ENCODE measurements at places on chromosomes 5 and 9.

GRCh38 chr5:1110307-1111240 is 1.3 kb downstream of the SLC12A7 start:
- no peak for DNase-seq

- no peak for DNase-seq
Measured at GRCh38 chr5:159917994-159918393, 1.7 kb downstream of the ADRA1B start.

DNA sequence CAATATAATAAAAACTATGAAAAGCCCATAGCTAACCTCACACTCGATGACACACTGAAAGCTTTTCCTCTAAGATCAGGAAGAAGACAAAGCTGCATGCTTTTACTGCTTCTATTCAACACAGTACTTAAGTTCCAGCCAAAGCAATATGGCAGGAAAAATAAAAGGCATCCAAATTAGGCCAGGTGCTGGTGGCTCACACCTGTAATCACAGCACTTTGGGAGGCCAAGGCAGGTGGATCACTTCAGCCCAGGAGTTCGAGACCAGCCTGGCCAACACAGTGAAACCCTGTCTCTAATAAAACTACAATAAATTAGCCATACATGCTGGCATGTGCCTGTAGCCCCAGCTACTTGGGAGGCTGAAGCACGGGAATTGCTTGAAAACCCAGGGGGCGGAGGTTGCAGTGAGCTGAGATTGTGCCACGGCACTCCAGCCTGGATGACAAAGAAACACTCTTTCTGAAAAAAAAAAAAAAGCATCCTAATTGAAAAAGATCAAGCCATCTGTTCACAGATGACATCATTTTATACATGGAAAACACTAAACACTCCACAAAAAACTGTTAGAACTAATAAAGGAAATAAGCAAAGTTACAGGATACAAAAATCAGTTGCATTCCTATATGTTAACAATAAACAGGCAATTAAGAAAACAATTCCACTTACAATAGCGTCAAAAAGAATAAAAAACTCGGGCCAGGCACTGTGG is 17.9 kb downstream of the ZFR start:
- no peak for DNase-seq

GRCh38 chr5:173334808-173335207 is 6.6 kb upstream of the STC2 start:
- no peak for DNase-seq

GRCh38 chr9:26756881-26757280 is 135.7 kb downstream of the CAAP1 start:
- DNase-seq: no peak

DNA sequence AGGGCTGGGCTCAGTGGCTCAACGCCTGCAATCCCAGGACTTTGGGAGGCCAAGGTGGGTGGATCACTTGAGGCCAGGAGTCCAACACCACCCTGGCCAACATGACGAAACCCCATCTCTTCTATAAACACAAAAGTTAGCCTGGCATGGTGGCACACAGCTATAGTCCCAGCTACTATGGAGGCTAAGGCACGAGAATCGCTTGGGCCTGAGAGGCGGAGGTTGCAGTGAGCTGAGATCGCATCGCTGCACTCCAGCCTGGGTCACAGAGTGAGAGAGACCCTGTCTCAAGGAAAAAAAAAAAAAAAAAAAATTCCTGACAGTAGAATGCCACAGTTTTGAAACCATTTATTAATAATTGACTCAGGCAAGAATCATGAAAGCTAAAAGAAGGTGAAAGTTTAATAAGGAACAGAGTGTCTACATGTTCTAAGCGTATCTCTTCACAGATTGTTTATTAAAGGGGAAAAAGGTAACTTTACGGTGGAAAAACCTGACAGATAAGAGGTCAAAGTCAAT is 5.7 kb upstream of the PTGR1 start:
- DNase-seq: no peak

- DNase-seq: no peak
Measured at GRCh38 chr9:35162605-35163315, 951 bp downstream of the UNC13B start.

DNA sequence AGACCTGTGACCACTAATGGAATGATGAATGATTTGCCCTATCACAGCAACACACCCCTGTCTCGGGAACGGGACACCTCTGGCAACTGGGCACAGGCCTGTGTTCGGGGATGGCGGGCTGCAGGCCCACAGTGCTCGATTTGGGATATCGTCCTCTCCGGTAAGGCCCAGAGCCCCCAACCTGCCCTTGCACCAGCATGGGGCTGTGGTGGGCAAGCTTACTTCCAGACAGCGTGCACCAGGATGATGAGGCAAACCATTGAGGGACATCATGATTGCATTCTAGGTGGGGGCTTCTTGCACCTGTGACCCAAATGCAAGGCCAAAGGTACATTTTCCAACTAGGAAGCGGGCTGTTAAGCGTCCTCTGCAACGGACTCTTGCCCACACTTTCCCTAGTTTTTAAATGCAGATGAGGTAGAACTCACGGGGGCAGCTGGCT is 275.4 kb downstream of the FSTL4 start:
- no peak for DNase-seq

DNA sequence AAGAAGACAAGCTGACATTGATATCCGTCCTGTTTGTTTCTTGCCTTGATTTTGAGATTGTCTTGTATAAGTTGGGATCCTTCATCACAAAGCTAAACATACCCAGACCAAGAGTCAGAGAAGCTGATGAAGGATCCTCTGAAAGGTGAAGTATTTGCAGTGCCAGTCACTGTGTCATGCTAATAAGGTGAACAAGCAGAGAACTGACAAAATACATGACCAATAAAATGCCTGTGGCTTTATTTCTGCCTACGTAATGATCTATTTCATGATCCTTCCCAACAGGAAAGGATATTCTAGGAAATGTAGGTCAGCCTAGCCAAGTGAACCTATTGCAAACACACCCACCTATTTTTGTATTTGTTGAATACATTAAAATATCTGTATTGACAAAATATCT is 351.3 kb upstream of the CDH9 start:
- DNase-seq: no peak

DNA sequence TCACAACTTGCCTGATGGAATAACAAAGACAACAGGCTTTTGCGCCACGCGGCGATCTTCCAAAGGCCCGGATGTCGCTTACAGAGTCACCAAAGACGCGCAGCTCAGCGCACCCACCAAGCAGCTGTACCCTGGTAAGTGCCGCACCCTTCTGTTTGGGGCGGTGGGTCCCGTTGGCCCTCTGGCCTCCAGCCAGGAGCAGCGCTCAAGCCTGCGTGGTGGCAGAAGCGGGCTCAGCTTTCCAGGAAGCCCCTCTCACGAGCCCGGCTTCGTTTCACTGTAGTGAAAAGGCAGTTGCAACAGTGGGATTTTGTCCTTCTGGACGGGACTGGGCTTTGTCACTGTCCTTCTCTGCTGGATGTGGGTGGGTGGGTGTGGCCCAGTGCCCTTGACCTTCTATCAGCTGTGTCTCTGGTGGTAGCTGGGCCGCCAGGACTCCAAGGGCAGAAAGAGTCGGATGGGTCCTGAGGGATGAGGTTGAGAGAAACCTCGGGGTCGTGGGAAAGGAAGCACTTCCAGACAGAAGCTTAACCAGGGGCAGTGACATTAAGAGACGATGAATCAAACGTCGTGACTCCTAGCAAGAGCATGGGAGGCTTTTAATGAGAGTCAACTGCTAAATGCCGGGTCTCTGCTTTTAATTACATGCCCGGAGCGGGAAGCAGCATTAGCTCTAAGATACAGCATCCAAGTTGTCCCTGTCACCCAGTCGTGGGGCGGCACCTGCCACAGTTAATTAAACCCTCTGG is 49.5 kb downstream of the COL5A1 start:
- no peak for DNase-seq

DNA sequence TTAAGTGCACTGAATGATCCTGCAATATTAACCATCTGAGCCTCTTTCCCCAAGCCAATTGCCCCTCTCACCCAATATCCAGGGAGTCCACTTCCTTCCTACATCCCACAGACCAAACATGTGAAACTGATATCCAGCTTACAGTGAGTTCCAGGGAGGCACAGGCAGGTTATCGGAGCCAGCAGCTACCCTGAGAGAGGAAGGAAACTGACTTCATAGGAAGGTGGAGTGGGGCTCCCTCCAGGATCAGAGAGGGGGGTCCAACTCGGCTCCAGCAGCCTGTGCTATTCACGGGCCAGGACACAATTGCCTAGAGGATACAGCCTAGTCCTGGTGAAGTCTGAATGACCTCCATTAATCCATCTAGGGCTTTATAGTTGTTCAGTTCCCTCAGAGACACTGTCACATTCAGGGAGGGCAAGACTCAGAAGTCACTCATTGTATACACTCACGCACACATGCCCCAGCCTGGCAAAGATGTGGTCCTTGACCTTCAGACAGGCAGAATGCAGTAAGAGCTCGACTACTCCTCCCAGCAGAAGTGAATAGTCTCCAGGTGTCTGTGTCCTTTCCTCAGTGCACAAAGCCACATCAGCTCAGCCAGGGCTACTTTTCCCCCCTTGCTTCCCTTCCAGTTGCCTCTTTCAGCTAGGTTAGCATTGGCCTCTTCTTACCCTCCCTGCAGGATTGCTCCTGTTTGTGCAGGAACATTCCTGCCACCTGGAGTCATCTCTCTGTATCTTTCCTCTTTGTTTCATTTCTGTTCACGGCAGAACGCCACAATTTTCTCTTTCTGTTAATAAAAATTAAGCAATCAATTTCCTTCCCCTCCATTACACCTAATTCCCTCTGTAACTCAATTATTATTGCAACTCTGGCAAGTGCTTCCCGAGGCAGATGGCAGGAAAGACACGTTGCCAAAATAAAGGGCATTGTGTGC is 501.7 kb downstream of the ARHGEF28 start:
- no peak for DNase-seq

GRCh38 chr5:51599587-51599986 is 216.3 kb downstream of the ISL1 start:
- DNase-seq: no peak

GRCh38 chr5:77282337-77283027 is 72.0 kb downstream of the PDE8B start:
- DNase-seq: no peak

DNA sequence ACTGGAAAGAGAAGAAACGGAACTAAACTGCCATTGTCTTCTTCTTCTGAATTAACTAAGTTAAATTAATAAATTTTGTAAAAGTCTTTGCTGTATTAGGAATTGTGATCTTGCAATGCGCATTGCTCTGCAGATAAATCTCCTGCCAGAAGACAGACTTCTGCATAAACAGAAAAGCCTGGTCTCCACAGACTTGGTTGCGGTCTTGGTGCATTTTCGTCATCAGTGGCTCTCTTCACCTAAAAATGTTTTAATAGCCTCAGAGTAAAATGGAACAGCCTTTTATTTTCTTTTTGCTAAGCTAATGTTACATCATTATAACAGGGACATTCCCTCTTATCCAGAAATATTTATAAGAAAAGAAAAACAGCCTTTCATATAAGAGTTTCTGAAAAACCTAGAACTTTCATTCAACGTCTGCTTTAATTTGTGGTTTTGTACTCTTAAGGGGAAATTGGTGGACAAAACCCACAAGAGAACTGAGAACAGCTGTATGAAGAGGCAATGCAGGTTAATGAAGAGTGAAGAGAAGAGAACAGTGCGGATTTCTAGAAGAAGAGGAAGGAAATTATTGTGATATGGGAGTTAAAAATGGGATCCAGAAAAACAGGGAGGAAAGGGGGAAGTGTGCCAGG is 10.1 kb downstream of the IFNA5 start:
- DNase-seq: no peak

GRCh38 chr9:70111042-70111602 is 67.5 kb downstream of the MAMDC2 start:
- DNase-seq: peak; percentile 22

DNA sequence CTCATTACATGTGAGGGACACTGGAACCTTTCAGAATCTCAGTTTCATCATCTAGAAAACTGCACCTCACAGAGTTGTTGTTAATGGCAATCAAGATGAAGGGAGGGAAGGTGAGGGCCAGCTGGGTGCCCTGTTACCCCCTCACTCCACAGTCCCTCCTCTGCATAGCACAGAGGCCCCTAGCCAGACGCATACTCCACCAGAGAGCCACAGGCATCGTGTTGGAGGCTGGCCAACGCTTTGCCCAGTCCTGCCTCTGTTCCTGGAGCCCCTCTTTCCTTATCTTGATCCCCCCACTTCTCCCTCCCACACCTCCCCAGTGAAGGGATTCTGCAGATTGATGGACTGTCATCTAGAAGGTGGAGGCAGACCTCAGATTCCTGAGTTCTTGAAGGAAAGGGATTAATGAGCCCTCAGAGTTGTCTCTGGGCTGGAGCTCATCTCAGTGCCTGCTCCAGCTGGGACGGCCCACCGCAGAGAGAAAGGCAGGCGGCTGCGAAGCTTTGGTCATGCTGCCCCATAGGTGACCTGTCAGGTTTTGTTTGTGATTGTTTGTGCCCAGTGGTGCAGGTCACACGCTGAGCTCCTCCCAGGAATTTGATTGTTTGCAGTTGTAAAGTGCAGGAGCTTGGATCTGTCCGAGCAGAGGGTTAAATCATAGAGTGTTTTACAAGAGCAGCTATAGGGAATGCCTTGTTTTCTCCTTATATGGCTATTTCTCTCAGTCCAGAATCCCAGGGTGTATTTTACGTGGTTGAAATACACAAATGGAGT is 487.3 kb downstream of the CCDC171 start:
- no peak for DNase-seq

DNA sequence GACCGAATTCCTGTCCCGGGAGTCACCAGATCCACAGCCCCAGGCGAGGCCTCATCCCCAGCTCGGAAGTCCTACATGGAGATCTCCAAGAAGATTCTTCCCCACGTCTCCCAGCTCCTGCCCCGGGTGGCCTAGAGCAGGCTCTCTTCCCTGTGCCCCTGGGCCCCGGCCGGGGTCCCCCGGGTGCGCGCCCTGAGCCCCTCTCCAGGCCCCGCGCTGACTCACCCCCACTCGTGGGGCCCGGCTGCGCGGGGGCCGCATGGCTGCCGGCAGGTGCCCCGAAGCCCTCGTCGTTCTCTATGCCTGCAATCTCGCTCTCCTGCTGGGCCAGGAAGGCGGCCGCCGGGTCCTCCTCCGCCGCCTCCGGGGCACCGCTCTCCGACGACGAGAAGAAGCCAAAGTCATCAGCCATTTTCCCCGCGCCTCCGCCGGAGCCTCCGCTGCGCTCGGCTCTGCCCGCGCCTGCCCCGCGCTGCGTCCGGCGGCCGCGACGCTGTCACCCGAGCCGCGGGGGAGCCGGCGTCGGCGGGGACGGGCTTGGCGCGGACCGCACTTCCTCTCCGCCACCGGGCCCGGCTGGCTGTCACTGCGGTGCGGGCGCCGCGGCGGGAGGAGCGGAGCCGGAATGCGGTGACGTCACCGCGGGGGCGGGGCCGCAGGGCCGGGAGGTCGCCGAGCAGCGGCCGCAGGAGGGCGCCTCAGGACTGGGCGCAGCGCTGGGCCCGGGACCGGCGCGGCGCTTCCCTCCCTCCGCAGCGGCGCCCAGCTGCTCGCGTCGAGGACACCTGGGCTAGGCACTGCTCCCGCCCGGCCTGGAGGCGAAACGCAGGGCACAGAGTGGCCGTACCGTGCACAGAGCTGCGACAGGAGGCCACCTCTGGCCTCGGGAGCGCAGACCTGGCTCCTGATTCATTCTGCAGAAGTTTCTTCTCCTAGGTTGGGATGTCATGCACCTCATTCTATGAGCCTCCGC is at the start of gene CLTB:
Gene CLTB (minus strand): TSS at position 588 of the 973 bp plus-strand sequence. CDS start 176 bp downstream, at position 412.
- DNase-seq: peak; percentile 90

- DNase-seq: no peak
Measured at GRCh38 chr5:94388773-94389514, 229.5 kb downstream of the KIAA0825 start.

- DNase-seq: no peak
Measured at GRCh38 chr5:67677422-67677970, 480.9 kb upstream of the CD180 start.
